ENCODE measurements at places on chromosomes 13 and 19. TPM values are rescaled to one million over a fixed set of nuclear protein-coding genes. Genes with fewer than 3 reads are reported as not detected.
A peak's percentile ranks its signal among the peaks of the same experiment; 100 is the strongest.

GRCh38 chr13:31274390-31274789, 74.6 kb downstream of the B3GLCT start:
- no peaks in the 10 kb centered on the region for H3K4me1 ChIP-seq
- no peaks in the 10 kb centered on the region for H3K36me3 ChIP-seq
- no peak overlapping the region for H3K27ac ChIP-seq
- no peaks in the 10 kb centered on the region for H3K27me3 ChIP-seq
- no peak overlapping the region for H3K4me3 ChIP-seq

DNA sequence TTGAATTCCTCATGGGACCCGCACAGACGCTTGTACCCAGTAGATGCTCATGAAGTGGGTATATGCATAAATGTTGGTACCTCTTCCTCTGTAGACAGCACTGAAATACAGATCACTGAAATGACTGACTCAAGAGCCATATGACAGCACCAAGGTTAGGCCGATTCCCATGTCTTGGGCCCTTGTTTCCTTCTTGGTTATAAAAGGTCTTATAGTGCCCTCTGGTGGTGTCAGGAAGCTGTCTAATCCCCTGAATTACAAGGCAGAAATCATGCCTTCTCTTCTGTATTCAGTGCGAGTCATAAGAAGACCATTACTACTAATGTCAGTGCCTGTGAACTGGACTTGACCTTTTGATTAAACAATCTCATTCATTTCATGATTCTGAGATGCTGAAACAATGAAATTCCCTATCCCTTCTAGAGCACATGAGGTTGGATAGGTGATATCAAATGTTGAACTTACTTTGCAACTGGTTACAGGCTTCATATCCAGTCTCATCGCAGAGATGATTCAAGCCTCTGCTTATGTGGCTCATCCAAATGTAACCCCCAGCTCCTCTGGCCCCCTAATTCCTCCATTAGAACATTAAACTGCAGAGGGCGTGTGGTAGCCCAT, 59.7 kb downstream of the SPATA13 start:
- H3K27me3 ChIP-seq, result no peaks in the 10 kb centered on the region
- no peak overlapping the region for H3K27ac ChIP-seq
- peaks cover 3% of the 10 kb centered on the region for H3K4me1 ChIP-seq
- H3K4me3 ChIP-seq, result no peak overlapping the region
- H3K36me3 ChIP-seq, result no peaks in the 10 kb centered on the region

GRCh38 chr19:3543150-3544057, 4.4 kb downstream of the TEKTIP1 start:
- no peak overlapping the region for H3K4me3 ChIP-seq
- H3K36me3 ChIP-seq, result peaks cover 53% of the 10 kb centered on the region
- DNase-seq, result no peak
- peaks cover 7% of the 10 kb centered on the region for H3K4me1 ChIP-seq
- H3K27ac ChIP-seq, result no peak overlapping the region
- no peaks in the 10 kb centered on the region for H3K27me3 ChIP-seq

GRCh38 chr19:3192228-3192635, 6.5 kb downstream of the NCLN start:
- H3K36me3 ChIP-seq, result peaks cover 84% of the 10 kb centered on the region
- H3K4me1 ChIP-seq, result peaks cover 17% of the 10 kb centered on the region
- H3K27me3 ChIP-seq, result no peaks in the 10 kb centered on the region
- H3K27ac ChIP-seq, result no peak overlapping the region
- no peak for DNase-seq

- peaks cover 6% of the 10 kb centered on the region for H3K4me1 ChIP-seq
- peaks cover 94% of the 10 kb centered on the region for H3K36me3 ChIP-seq
- H3K27ac ChIP-seq, result no peak overlapping the region
- H3K4me3 ChIP-seq, result no peak overlapping the region
Measured at GRCh38 chr19:1819341-1820255, 7.5 kb upstream of the ATP8B3 start.

DNA sequence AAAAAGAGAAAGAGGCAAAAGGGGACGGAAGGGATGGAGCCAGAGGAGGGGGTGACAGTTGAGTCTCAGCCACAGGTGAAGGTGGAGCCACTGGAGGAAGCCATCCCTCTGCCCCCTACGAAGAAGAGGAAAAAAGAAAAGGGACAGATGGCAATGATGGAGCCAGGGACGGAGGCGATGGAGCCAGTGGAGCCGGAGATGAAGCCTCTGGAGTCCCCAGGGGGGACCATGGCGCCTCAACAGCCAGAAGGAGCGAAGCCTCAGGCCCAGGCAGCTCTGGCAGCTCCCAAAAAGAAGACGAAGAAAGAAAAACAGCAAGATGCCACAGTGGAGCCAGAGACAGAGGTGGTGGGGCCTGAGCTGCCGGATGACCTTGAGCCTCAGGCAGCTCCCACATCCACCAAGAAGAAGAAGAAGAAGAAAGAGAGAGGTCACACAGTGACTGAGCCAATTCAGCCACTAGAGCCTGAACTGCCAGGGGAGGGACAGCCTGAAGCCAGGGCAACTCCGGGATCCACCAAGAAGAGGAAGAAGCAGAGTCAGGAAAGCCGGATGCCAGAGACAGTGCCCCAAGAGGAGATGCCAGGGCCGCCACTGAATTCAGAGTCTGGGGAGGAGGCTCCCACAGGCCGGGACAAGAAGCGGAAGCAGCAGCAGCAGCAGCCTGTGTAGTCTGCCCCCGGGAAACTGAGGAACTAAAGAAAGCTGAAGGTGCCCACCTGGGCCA, 2.5 kb downstream of the POLR1G start:
- H3K27me3 ChIP-seq, result no peaks in the 10 kb centered on the region
- DNase-seq, result no peak
- peaks cover 7% of the 10 kb centered on the region for H3K4me1 ChIP-seq
- H3K27ac ChIP-seq, result no peak overlapping the region
- no peak overlapping the region for H3K4me3 ChIP-seq

DNA sequence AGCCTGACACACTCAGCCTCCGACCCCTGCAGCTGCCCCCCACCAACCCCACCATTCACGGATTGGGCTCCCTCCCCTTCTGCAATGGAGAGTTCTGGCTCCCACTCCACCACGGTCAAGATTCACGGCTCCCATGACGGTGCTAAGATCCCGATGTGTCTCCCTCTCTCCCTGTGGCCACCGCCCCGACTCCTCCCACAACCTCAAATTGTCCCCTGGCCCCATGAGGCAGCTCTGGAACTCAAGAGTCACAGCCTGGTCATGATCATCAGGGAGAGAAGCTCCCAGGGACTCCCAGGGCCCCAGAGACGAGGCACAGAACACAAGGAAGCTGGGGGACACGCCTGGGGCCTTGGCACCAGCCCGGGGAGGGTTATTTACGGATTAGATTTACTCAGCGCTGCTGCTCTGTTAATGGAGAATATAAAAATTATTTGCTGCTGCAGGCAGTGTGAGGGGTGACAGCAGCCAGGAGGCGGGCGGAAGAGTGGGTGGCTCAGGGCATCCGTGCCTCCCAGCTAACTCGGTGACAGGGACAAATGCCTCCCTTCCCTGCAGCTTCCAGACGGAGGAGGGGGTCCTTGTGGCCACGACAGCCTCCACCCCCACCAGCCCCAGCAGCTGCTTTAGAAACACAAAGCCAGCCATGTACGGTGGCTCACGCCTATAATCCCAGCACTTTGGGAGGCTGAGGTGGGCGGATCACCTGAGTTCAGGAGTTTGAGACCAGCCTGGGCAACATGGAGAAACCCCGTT, 184.2 kb downstream of the PTPRS start:
- H3K36me3 ChIP-seq, result peaks cover 8% of the 10 kb centered on the region
- no peaks in the 10 kb centered on the region for H3K27me3 ChIP-seq

GRCh38 chr13:47168618-47169017, 271.8 kb upstream of the HTR2A start:
- no peak for DNase-seq
- no peak overlapping the region for H3K4me3 ChIP-seq
- H3K4me1 ChIP-seq, result no peaks in the 10 kb centered on the region
- H3K27me3 ChIP-seq, result no peaks in the 10 kb centered on the region

GRCh38 chr13:73224703-73225102, 165.9 kb downstream of the KLF5 start:
- H3K36me3 ChIP-seq, result no peaks in the 10 kb centered on the region
- no peaks in the 10 kb centered on the region for H3K4me1 ChIP-seq
- H3K4me3 ChIP-seq, result no peak overlapping the region
- no peak overlapping the region for H3K27ac ChIP-seq
- no peak for DNase-seq

GRCh38 chr13:50676602-50677001, 166.9 kb downstream of the DLEU7 start:
- no peaks in the 10 kb centered on the region for H3K36me3 ChIP-seq
- H3K4me1 ChIP-seq, result peaks cover 15% of the 10 kb centered on the region
- H3K27ac ChIP-seq, result no peak overlapping the region
- no peak overlapping the region for H3K4me3 ChIP-seq
- H3K27me3 ChIP-seq, result no peaks in the 10 kb centered on the region

DNA sequence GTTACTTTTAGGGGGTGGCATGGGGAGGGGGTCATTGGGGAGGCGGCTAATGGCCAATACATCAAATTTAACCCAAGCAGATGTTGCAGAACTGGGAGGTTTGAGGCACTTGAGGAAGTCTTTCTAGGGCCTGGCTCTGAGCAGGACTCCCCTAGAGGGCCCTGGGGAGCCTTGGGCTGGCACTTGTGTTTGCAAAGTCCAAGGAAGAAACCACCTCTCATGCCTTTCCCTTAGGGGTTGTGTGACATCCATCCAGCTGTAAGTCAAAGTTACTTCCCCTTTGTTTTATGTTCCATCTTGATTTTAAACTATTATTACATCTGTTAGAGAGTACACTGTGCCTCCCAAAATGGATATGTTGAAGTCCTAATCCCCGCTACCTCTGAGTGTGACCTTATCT, 159.9 kb downstream of the KATNAL1 start:
- peaks cover 33% of the 10 kb centered on the region for H3K27me3 ChIP-seq
- no peaks in the 10 kb centered on the region for H3K36me3 ChIP-seq
- H3K27ac ChIP-seq, result no peak overlapping the region
- H3K4me1 ChIP-seq, result no peaks in the 10 kb centered on the region
- DNase-seq, result no peak
- no peak overlapping the region for H3K4me3 ChIP-seq

DNA sequence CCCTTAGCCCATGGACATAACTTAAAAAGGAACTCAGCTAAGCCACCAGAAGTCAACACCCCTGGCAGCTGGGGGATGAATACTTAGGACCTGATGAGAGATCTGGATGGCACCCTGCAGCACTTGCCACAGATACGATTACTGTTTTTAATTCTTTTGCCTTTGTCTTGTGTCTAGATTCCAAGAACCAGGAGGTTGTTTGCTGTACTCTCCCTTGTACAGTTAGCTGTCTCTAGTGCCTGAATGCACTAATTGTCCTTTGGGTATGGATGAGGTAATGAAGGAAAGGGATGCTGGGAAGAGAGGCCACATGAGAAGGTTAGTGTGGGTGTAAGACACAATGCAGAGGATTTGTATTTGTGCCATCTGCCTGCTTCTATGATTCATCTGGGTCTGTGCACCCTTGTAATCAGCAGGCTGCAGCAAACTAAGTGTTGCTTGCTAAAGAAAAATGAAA, 385.8 kb downstream of the KCNRG start:
- H3K4me3 ChIP-seq, result no peak overlapping the region
- H3K4me1 ChIP-seq, result no peaks in the 10 kb centered on the region
- H3K27ac ChIP-seq, result no peak overlapping the region
- no peaks in the 10 kb centered on the region for H3K36me3 ChIP-seq
- no peaks in the 10 kb centered on the region for H3K27me3 ChIP-seq

DNA sequence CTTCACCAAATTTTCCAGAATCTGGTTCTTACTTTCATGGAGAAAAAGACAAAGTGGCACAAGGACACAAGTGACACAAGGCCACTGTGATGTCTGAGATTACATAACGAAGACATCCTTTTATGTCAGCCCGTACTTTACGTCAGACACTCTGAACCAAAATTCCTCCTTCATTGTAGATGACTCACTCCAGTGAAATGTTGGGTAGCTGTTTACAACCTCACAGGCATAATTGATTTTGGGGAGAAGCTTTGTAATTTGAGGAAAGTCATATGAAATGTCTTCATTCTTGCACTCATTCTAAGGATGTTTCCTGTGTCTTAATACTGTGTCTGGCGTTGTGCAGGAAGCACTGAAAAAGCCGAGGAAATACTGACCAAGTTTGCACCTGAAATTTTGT, 20.0 kb upstream of the LGALS14 start:
- H3K27me3 ChIP-seq, result peaks cover 27% of the 10 kb centered on the region
- no peak for DNase-seq
- no peaks in the 10 kb centered on the region for H3K36me3 ChIP-seq
- no peaks in the 10 kb centered on the region for H3K4me1 ChIP-seq
- H3K4me3 ChIP-seq, result no peak overlapping the region

- H3K27me3 ChIP-seq, result no peaks in the 10 kb centered on the region
- peaks cover 11% of the 10 kb centered on the region for H3K4me1 ChIP-seq
- H3K4me3 ChIP-seq, result no peak overlapping the region
- no peak for DNase-seq
- H3K36me3 ChIP-seq, result peaks cover 72% of the 10 kb centered on the region
Measured at GRCh38 chr19:2428321-2428690, 920 bp upstream of the TIMM13 start.

DNA sequence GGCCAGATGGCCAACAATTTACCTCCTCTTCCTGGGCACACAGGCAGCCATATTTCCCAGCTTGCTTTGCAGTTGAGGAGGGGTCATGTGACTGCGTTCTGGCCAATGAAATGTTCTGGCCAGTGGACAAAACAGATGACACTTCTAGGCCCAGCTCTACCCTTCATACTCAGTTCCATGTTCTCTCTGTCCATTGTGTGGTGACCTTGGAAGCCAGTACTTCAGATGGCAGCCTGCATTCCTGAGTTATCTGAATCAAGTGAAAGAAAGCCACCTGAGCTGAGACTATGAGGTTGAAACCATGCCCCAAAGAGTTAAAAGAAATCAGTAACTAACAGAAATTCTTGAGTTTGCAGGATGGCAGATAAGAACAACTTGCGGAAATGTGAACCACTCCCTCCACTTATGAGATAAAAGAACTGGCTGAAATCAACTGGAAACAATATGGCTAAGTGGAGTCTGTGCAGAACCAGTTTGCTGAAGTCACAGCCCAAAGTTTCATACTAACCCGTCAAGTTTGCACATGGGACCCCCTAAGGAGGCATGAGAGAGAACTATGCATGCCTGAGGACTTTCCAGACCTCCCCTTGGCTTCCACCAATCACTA, 8.1 kb downstream of the FAM187B start:
- H3K4me1 ChIP-seq, result peaks cover 23% of the 10 kb centered on the region
- no peak overlapping the region for H3K4me3 ChIP-seq
- H3K27me3 ChIP-seq, result no peaks in the 10 kb centered on the region
- no peaks in the 10 kb centered on the region for H3K36me3 ChIP-seq
- DNase-seq, result peak; percentile 85
- H3K27ac ChIP-seq, result peak overlapping the region; percentile 71

- H3K4me3 ChIP-seq, result no peak overlapping the region
- no peaks in the 10 kb centered on the region for H3K4me1 ChIP-seq
- H3K27me3 ChIP-seq, result no peaks in the 10 kb centered on the region
- no peak overlapping the region for H3K27ac ChIP-seq
Measured at GRCh38 chr19:46650445-46650844, 10.5 kb downstream of the DACT3 start.

OBI1 gene
- 8.8 TPM for polyA plus RNA-seq

ACP5 gene
- polyA plus RNA-seq, result 0.34 TPM

FAM83E gene
- 0.04 TPM for polyA plus RNA-seq

PALM3 gene
- polyA plus RNA-seq, result 12.1 TPM

TPRX2 gene
- polyA plus RNA-seq, result not detected

KLK1 gene
- polyA plus RNA-seq, result 9.8 TPM

CD22 gene
- polyA plus RNA-seq, result 4.1 TPM

ABCA7 gene
- polyA plus RNA-seq, result 73.5 TPM

Data from K562 (cell line).